Esophagus squamous epithelium (tissue), 5 donors: ENCODE measurements at places on chromosomes 13 and 19.

GRCh38 chr19:35907377-35907745, 734 bp downstream of the TYROBP start:
- DNase-seq, result no peak

DNA sequence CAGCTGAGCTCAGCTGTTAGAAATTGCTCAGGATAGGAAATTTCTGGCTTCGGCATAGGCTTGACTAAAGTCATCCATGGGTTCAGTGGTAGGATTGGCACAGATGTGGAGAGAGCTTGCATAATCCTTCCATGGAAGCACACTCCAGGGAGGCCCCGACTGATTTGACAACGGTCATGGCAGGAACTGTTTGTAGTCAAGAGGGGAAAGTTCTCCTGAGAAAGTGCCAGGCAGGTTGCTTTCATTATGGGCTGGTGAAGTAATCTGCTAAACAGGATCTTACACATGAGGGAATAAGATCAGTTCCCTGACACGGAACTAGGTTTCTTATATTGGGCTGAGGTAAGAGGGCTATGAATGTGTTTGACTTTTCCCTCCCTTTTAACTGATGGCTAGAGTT, 120.1 kb downstream of the RGCC start:
- DNase-seq, result no peak

DNA sequence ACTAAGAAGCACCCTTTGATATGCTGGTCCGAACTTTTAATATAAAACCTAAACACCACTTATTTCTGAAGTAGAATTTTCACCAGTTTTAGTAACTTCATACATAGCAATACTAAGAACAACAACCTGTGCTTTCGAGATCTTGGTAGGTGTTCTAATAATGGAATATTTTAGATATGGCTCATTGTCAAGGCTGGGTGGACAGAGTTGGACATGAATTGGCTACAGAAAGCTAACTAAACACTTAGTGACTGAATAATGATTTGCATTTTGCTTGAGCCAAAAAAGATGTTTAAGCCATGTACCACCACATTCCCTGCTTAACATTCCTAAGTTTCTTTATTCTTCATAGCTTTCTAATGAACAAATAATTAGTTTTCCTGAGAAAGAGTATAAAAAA, 344.3 kb upstream of the SGCG start:
- DNase-seq, result no peak

DNA sequence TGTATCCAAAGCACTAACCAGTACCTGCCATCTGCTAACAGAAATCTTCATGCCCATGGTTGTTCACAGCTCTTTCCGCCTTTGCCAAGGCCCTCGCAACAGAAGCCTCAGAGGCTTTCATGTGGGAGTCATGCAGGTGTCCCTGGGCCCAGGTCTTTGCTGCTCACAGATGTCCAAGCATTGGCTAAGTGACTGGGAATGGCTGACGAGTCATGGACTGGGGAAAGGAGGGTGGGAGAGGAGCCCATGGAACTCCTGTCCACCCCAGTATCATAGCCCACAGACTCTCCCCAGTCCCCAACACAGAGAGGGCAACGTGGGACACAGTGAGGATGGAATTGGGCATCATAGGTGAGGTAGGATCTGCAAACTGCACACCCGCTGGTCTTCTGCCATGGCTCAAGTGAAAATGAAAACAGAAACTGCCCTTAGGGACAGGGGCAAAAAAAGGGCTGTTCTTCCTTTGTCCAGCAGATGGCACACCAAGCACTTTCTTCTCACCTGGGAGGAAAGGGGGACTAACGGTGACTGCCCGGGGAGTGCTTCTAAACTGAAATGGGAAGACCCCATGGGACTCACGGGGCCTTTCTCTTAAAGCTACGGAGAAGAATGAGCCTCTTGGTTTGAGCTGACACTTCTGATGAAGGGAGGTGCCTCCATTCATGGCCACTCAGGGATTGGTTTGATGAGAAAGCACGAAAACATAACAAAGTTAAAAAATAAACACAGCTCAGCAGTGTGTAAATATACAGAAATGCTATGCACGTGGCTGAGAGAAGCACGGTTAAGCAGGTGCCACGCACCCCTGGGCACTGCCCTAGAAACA, 11.1 kb upstream of the DHRS12 start:
- no peak for DNase-seq

DNA sequence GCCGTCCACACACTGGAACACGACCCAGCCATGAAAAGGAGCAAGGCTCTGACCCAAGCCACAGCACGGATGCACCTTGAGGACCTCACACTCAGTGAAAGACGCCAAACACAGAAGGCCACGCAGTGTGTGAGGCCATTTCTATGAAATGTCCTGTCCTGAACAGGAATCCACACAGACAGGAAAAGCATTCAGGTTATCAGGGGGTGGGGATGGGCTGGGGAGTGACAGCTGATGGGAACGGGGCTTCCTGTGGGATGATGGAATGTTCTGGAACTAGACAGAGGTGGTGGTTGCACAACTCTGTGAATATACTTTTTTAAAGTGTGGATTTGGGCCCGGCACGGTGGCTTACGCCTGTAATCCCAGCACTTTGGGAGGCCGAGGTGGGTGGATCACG, 30.6 kb downstream of the GPX4 start:
- DNase-seq, result no peak

- DNase-seq, result no peak
Measured at GRCh38 chr13:95199896-95200295, 101.4 kb downstream of the ABCC4 start.

DNA sequence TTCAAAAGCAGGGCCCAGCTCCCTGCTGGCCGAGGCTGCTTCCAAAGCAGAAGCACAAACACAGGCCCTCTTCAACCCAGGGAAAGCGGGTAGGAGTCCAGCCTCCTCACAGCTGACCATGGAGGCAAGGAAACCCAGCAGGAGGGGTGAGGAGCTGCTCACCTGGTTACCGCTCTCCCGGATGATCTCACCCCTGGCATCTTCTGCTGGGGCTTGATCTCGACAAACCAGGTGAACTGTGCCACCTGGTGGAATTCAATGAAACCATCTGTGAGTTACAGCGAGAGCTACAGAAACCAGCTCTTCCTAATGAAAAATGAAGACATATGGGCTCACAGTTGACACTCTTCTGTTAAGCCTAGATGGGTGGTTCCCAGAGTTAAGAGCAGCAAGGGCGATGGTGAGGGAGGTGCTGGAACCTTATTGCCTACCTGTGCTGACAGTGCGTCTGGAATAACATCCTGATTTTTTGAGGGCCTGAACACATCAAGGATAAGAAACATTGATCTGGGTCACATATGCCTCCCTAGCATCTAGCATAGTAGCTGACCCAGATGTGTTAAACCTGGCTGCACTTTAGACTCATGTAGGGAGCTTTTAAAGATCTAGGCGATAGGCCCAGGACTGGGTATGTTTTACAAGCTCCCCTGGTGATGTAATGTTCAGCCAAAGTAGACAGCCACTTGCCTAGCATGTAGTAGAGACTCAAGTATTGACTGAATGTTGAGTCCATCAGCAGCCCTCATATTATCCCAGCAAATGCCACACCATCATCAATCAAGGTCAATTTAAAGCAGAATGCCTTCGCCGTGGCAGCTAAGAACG, 6.1 kb downstream of the DHRS12 start:
- no peak for DNase-seq

DNA sequence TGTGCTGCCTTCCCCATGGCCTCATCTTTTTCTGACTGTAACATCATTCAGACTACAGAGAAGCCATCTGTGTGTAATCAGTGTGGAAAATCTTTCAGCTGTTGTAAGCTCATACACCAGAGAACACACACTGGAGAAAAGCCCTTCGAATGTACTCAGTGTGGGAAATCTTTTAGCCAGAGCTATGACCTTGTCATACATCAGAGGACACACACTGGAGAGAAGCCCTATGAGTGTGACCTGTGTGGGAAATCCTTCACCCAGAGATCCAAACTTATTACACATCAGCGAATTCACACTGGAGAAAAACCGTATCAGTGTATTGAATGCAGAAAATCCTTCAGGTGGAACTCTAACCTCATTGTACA, 17.2 kb upstream of the ZNF8 start:
- DNase-seq, result no peak

GRCh38 chr13:23323946-23324709, 109.4 kb downstream of the SACS start:
- DNase-seq, result no peak

DNA sequence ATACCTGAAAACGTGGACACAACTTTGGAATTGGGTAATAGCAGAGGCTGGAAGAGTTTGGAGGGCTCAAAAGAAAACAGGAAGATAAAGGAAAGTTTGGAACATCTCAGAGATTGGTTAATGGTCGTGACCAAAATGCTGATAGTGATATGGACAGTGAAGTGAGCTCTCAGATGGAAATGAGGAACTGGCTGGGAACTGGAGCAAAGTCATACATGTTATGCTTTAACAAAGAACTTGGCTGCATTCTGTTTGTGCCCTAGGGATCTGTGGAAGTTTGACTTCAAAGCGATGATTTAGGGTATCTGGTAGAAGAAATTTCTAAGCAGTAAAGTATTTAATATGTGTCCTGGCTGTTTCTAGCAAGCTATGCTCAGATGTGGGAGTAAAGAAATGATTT, 136.2 kb downstream of the DNAJC3 start:
- DNase-seq, result no peak

DNA sequence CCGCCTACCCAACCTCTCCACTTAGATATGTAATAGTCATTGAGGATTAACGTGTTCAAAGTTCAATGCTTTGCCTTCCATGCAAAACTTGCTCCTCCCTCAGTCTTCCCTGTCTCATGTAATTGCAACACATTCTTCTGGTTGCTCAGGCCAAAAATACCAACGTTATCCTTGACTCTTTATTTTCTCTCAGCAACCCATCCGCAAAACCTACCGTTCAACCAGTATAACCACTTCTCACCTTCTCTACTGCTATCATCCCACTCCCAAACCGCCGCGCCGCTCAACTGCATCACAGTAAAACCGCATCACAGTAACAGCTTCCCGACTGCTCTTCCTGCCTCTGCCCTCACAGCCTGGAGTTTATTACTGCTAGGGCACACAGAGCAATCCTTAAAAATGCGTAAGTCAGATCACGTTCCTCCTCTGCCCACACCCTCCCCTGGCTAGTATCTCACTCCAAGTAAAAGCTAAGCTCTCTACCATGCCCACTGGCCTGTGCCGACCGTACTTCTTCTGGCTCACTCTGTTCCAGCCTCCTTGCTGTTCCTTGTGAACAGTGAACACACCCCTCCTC, 8.2 kb downstream of the MTIF3 start:
- DNase-seq, result no peak

GRCh38 chr19:47507012-47507411, 7.9 kb downstream of the NAPA start:
- no peak for DNase-seq

DNA sequence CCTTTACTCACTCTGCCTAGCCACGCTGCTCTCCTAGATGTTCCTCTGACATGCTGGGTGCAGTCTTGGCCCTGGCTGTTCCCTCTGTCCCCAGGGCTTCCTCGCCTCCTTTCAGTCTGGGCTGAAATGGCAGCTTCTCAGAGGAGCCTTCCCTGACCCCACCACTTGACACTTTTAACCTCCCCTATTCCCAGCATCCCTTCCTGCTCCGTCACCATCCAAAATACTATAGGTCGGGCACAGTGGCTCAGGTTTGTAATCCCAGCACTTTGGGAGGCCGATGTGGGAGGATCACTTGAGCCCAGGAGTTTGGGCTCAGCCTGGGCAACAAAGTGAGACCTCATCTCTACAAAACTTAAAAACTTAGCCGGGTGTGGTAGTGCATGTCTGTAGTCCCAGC, 2.6 kb downstream of the FAM187B start:
- DNase-seq, result no peak

DNA sequence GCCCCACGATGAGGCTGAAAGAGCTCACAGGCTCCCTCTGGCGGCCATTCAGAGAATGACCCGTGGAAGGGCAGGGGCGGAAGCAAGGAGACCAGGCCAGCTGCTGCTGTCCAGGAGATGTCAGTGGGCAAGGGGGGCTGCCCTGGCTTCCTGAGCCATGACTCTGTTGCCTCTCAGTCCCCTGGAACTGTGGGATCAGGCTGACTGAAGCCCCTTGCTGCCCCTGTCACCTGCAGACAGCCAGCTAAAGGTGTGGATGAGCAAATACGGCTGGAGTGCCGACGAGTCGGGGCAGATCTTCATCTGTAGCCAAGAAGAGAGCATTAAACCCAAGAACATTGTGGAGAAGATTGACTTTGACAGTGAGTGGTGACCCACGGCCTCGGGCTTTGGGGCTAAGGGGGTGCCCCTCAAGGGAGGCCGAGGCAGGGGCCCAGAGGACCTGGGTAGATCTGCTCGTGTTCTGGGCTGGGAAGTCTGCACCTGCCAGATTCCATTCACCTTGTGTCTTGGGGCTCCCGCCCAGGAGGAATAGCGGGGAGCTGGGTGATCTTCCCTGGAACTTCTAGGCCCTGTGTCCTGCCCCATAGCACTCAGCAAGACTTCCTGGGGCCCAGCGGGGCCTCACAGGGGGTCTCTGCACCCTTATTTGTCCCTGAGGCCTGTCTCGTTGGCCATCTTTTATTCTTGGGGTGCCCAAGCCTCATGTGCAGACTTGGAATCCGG, 12.5 kb upstream of the ACTN4 start:
- DNase-seq, result no peak

GRCh38 chr13:39037410-39037879, 444 bp downstream of the PROSER1 start:
- no peak for DNase-seq

GRCh38 chr13:43876366-43876765, 3.2 kb downstream of the CCDC122 start:
- no peak for DNase-seq

DNA sequence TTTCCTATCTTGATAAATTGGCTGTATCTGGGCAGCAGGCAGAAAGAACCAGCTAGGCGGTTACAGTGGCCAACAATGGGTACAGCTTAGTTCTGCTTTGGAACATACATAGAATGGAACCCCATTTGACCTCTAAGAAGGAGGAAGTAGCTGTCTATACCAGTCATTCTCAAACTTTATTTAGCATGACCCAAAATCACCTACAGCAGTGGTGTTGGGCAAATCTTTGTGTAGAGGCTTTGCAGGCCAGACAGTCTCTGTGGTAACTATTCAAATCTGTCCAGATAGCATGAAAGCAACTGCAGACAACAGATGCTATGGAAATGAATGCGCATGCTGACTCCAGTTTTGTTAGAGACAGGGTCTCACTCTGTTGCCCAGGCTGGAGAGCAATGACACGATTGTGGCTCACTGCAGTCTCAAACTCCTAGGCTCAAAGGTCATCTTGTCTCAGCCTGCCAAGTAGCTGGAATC, 12.0 kb upstream of the KCNC3 start:
- DNase-seq, result no peak

GRCh38 chr13:79749984-79750551, 269.1 kb downstream of the NDFIP2 start:
- no peak for DNase-seq

DNA sequence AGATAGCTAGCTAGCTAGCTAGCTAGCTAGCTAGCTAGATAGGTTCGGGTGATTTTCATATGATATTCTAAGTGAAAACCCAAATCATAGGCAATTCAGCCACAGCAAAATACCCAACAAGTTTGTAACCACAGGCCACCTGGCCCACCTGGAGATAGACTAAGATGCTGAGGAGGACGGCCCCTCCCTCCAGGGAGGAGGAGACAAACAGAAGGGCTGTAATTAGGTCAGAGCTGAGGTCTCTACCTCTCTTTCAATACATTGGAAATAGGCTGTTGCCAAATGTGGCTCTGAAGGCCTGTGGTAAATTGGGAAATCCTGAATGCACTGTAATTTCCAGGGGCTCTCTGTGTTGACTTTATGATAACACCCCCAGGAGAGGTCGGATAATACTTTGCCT, 382.2 kb downstream of the FGF9 start:
- no peak for DNase-seq

- no peak for DNase-seq
Measured at GRCh38 chr13:108828086-108828815, 198.8 kb downstream of the MYO16 start.
